ENCODE measurements at places on chromosomes 7 and 10.

DNA sequence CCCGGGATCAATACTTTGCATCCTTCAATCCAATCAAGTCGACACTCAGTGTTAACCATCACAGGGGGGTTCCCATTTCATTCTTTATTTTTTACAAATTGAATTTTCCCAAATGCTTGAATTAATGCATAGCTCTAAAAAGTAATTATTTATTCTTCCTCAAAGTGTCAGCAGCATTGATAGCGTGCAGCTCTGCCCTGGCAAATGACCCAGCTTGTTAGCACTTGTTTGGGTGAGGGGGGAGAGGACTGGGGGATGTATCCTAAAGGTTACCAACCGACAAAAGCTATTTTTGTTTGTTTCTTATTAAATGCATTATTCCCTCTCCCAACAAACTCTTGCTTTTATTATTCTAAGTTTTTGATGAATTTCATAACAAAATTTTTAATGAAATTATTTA lies 27.0 kb upstream of the ELMO1 start:
- DNase-seq: no peak

DNA sequence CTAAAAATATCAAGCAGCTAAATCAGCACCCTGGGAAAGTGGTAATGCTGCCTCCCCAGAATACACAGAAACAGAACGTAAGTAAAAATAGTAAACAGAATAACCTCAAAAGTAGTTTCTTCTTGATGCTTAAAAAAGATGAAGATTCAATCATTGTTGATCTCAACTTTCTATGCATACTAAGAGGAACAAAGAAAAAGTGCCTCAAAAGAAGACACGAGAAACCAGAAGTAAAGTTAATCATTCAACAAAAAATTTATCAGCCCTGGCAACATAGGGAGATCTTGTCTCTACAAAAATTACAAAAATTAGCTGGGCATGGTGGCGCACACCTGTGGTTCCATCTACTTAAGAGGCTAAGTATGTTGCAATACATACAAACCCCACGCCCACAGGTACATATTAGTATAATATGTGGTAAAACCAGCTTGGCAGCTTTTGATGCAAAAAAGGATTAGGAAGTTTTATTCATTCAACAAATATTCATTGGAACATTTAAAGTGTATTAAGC lies 153.7 kb downstream of the NRBF2 start:
- no peak for DNase-seq

DNA sequence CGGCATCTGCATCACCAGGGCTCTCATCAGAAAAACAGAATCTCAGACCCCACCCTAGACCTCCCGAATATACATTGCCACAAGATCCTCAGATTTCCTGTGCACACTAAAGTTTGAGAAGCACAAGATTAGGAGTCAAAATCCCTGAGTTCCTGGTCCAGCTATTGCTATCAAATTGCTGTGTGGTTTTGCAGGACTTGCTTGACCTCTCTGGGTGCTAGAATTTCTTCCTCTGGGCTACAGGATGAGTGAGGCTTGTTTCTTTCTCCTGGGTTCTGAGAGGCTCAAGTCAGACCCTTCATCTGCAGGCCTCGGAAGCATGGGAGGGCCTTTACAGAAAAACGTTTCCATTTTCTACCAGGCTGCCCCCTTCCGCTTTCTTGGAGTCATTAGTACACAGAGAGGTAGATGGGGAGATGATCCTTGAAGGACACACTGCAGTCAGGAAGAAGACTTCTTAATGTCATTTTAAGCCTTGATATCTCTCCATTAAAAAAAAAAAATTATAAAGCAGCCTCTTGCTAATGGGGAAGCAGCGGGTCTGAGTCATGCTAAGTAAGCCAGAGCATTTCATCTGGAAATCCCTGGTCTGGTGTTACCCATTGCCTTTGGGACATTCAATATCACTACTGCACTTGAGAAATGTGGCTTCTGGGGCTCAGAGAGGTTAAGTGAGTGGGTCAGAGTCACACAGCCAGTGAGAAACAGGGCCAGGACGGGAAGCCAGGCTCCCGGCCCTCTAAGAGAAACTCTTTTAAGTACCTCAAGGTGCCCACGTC lies 173.5 kb downstream of the KCNMA1 start:
- DNase-seq: no peak

DNA sequence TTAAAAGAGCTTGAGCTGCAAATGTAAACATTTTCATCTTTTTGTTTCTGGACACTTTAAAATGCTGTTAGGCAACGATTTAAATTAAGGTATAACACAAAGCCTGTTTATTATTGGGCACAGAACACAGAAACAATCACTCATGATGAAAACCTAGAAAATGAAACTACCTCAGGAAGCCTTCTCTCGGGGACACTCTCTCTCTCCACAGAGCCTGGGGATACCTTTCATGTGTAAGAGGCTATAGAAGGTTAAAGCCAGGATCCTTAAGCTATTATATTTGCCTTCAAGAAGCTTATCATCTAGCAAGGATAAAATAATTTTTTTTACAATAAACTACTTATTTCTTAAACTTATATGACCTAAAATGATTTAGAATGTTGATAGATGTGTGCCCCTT lies 194.1 kb downstream of the SKAP2 start:
- no peak for DNase-seq

Measured in stimulated activated CD4-positive, alpha-beta T cell treated with anti-CD3 and anti-CD28 coated beads, Interleukin-12 subunit alpha, Interleukin-12 subunit beta, amount 100 ng/mL, for 48 hours (primary cell).